ENCODE measurements at places on chromosomes 7 and 10.

DNA sequence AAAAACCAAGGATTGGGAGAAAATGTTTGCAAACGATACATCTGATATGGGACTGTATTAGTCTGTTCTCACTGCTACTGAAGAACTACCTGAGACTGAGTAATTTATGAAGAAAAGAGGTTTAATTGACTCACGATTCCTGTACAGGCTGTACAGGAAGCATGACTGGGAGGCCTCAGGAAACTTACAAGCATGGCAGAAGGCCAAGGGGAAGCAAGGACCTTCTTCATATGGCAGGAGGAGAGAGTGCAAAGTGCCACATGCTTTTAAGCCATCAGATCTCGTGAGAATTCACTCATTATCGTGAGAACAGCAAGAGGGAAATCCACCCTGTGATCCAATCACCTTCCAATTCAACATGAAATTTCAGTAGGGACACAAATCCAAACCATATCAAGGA is 11.0 kb downstream of the ZNF713 start:
- no peak for DNase-seq

DNA sequence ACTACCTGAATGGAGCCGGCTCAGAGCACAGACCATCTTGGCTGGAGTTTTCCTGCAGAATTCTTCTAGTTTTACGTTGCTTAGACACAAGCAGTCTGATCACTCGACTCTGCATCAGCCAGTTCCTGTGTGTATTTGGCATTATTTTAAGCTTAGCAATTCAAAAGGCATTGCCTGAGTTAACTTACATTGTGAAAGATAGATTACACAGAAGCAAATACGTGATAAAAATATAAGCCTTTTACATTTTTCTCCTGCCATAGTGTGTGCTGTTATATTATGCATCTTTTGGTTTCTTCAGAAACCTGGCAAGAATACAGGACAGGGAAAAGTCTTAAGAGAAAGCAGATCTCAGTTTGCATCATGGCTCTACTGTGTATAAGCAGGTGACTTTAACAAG is 98.1 kb downstream of the LRRC4 start:
- no peak for DNase-seq

- DNase-seq, result no peak
Observed at GRCh38 chr10:124522933-124523871, 61.6 kb downstream of the LHPP start.

DNA sequence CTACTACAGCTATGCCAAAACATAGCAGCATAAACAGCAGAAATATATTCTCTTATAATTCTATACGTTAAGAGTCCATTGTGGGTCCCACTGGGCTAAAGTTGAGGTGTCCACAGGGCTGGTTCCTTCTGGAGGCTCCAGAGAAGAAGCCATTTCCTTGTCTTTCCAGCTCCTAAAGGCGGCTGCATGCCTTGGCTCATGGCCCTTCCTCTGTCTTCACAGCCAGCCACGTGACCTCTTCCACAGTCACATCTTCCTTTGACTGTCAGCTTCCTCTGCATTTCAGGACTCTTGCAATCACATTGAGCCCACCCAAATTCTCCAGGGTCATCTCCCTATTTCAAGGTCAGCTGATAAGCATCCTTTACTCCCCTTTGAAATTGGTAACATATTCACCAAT is 17.2 kb downstream of the NACAD start:
- no peak for DNase-seq

GRCh38 chr10:84375011-84375410 is 46.6 kb downstream of the CCSER2 start:
- no peak for DNase-seq

GRCh38 chr10:1624240-1624639 is 113.1 kb downstream of the ADARB2 start:
- DNase-seq, result no peak

GRCh38 chr7:74475243-74475986 is 21.7 kb downstream of the GTF2IRD1 start:
- no peak for DNase-seq

- no peak for DNase-seq
Observed at GRCh38 chr10:34514290-34514689, 300.8 kb downstream of the PARD3 start.
